ENCODE measurements at places on chromosomes 3 and 15.
A peak's percentile ranks its signal among the peaks of the same experiment; 100 is the strongest.

DNA sequence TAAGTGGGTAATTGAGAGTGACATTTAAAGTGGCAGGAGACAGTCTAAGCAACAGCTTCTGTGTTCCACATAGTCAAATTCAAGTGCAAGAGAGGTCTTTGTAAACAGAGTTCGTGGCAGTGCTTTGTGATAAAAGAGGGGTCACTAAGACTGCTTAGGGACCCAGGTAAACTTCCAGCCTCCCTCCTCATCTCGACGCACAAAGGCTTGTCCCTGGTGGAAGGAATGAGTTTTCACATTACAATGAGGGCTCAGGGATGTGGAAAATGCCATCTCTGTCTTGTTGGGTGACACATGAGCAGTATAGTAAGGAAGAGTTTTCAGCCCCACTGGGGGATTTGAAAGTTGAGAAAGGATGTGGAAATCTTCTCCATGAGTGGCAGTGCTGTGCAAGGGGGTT lies 7.3 kb downstream of the GMNC start:
- DNase-seq = no peak

DNA sequence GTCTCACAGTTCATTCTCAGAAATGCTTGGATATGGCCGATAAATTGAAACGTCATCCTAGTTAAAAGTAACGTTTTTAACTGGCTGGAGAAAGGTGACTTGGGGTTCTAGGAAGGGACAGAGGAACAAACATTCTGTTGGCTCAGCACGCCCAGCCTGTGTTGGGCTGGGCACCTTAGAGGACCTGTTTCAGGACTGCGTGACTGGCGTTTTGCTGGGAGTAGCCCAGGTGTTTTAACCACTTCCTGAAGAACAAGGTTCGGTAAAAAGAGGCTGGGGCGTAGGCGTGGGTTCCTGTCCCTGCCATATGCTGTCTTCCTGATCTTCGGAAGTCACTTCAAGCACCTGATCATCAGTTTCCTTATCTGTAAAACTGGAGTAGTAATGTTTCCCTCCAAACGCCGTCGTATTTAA lies 1.1 kb upstream of the TLNRD1 start:
- peak; percentile 72 for DNase-seq

DNA sequence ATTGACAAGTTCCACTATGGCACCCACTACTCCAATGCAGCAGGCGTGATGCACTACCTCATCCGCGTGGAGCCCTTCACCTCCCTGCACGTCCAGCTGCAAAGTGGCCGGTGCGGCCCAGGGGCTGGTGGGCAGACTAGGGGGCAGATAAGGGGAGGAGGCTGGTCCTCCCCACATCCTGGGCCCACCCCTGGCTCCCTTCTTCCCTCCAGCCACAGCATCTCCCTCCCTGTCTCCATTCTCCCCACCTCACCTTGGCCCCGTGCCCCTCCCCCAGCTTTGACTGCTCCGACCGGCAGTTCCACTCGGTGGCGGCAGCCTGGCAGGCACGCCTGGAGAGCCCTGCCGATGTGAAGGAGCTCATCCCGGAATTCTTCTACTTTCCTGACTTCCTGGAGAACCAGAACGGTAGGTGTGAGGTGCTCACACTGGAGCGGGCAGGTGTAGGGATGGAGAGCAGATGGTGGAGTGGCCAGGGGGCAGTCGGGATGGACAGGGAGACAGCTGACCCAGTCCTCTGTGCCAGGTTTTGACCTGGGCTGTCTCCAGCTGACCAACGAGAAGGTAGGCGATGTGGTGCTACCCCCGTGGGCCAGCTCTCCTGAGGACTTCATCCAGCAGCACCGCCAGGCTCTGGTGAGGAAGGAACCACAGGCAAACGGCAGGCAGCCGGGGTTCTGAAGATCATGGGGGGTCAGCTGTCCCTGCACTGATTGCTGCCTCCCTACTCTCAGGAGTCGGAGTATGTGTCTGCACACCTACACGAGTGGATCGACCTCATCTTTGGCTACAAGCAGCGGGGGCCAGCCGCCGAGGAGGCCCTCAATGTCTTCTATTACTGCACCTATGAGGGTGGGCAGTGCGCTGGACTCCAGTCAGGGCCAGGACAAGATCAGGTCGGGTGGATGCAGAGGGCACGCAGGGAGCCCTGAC lies 26.0 kb downstream of the NBEAL2 start:
- DNase-seq = no peak

DNA sequence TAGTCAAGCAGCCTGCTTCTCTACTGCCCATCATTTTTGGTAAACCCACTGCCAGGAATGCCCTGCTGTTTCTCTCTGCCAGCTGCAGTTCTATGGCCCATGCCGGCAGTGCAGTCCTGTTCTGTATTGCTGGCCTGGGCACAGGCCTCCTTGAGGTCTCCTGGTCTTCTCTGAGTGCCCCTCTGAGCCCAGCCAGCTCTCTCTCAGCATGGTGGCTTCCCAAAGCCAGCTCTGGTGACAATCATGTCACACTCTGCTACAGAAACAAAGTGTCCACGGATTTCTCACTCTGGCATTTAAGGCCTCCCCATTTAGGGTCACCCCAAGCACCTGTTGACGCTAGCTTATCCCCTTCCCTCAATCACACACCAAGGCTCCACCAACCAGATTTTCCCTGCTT lies 24.5 kb downstream of the SRPRB start:
- no peak for DNase-seq

GRCh38 chr3:73966733-73967132 lies 342.0 kb upstream of the PDZRN3 start:
- DNase-seq = no peak

GRCh38 chr15:42140383-42141070 lies 15.9 kb downstream of the PLA2G4F start:
- DNase-seq = no peak

GRCh38 chr3:160379628-160380214 lies 19.3 kb downstream of the IFT80 start:
- no peak for DNase-seq

- DNase-seq = no peak
Observed at GRCh38 chr3:59608356-59608755, 558.5 kb upstream of the CFAP20DC start.

GRCh38 chr3:165754219-165755007 lies 82.8 kb downstream of the BCHE start:
- DNase-seq = no peak

GRCh38 chr3:13072239-13072599 lies 1.0 kb downstream of the IQSEC1 start:
- DNase-seq = peak; percentile 39

GRCh38 chr15:35926007-35926380 lies 380.0 kb upstream of the DPH6 start:
- DNase-seq = no peak

DNA sequence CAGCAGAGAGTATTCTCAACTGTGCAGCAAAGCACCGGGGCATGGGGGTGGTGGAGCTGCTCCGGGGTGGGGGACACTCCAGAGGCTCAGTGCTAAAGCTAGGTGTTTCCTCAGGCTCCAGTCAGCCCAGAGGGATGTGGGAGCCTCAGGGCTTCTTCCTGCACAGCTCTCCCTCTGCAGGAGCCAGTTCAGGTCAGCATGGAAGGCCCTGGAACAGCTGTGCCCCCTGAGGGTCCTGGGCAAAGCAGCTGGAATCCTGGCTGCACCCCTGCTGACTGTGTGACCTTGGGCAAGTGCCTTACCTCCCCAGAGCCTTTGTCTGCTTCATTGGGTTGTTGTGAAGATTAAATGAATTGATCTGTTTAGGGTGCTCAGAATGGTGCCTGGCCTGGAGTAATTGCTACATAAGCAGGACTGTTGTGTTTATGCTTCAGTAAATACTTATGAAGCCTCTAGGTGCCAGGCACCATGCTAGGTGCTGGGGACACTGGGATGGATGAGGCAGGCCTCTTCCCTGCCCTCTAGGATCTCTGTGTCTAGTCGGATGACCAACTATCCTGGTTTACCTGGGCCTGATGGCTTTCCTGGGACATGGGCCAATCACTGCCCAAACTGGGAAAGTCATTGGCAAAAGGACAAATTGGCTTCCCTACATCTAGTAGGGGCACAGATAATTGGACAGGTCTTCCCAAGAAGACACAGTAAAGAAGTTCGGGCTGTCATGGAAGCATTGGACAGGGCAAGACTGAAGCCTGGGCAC lies 64.2 kb upstream of the LCTL start:
- no peak for DNase-seq

- DNase-seq = no peak
Observed at GRCh38 chr3:98744283-98744682, 18.9 kb upstream of the ST3GAL6 start.

DNA sequence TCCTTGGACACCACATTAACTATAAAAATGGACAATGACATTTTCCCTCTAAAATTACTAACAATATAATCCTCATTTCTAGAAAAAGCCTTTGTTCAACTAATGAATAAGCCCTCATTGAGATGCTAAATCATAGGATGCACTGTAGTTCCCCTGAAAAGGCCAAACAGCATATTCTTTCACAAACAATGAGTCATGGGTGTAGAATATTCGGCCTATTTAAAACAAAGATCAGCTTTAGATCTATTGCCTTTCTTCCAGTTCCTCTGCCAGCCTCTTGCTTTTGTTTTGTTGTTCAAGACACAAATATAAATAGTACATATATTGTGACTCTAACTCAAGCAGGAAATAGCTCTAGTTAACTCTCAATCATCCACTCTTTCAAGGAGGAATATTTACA lies 82.5 kb downstream of the ADAM10 start:
- DNase-seq = no peak

GRCh38 chr3:190261740-190262139 lies 60.5 kb downstream of the CLDN1 start:
- no peak for DNase-seq

DNA sequence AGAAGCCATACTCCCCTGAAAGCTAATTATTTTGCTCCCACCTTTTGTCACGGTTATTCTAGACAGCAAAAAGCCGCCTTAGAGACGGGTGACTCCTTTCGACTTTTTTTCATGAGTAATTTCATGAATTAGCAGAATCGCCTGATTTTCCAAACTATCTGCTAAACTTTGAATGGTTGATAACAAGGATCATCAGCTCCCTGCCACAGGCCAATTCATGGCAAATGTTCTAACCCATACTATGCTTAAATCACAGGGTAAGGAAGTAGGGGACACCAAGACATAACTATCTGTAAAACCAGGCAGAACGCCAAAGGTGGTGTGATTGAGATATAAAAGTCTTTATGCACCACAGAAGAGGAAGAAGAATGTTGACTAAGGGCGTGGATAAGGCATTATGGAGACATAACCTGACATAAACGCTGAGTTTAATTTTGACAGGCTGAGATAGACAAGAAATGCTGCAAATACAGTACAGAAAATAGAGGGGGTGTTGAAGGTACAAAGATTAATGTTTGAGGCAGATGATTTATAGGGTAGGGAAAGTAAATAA lies 891 bp upstream of the DMXL2 start:
- DNase-seq = no peak

GRCh38 chr3:29282427-29283230 lies 1.8 kb downstream of the RBMS3 start:
- no peak for DNase-seq

- peak; percentile 38 for DNase-seq
Observed at GRCh38 chr15:69725957-69726356, 273.3 kb downstream of the RPLP1 start.

- peak; percentile 56 for DNase-seq
Observed at GRCh38 chr3:187000711-187001151, 70.4 kb downstream of the ST6GAL1 start.

DNA sequence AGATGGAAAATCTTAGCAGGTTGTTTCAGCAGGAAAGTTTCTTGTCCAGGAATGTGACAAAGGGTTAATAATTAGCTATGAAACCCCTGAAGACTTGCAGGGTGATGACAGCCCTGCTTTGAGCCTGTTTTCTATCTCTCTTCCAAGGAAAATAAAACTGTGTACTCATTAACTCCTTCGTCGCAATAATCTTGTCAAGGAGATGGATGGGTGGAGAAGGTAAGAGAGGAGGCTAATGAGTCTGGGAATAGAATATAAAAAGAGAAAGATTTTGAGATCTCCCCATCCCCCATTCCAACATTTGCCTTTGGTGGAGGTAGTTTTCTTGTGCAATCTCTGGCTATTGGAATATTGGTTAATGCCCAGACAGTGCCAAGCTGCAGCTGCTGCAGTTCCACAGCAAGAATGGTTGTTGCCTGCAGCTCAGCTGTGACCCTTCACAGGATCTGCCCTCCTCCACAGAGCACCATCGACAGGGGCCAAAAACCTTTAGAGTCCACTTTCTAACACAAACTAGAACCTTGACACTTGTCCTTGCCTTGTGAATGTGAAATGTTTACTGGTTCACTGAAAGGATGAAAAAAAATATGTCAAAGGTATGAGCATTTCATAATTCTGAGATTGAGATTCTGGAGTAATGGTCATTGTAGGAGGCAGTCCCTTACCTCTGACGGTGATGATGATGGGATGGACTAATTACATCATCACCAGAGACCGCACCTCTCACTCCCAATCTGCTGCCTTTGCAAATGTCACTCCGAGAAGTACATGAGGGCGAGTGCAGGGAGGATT lies 4.2 kb upstream of the LRIG1 start:
- no peak for DNase-seq

DNA sequence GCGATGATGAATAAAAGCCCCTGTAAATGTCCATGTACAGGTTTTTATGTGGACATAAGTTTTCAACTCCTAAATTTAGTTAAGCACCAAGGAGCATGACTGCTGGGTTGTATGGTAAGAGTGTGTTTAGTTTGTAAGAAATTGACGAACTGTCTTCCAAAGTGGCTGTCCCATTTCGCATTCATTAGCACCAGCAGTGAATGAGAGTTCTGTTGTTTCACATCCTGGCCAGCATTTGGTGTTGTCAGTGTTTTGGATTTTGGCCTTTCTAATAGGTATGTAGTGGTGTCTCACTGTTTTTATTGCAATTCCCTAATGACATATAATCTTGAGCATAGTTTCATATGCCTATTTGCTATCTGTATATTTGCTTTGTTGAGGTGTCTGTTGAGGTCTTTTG lies 3.7 kb downstream of the ZNF621 start:
- no peak for DNase-seq

- DNase-seq = no peak
Observed at GRCh38 chr3:115687721-115688120, 64.4 kb downstream of the GAP43 start.

DNA sequence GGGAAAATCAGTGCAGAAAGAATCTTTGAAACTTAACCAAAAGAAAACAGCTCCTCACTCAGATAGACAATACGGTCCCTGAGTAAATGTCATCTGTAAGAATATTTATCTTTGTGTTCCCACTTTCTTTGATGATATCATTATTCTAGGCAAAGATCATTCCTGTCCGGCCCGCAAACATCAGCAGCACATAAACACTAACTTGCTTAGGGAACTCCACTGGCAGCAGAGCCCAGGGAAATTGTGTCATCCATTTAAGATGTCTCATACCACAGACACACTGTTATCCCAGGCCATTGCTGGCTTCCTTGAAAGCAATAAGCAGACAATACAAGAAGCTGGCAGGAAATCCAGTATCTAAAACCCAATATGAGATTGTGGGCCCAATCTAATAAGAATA lies 20.1 kb upstream of the CD96 start:
- no peak for DNase-seq

- no peak for DNase-seq
Observed at GRCh38 chr3:173586166-173586565, 188.6 kb downstream of the NLGN1 start.
